ENCODE measurements at places on chromosomes 4 and X.

DNA sequence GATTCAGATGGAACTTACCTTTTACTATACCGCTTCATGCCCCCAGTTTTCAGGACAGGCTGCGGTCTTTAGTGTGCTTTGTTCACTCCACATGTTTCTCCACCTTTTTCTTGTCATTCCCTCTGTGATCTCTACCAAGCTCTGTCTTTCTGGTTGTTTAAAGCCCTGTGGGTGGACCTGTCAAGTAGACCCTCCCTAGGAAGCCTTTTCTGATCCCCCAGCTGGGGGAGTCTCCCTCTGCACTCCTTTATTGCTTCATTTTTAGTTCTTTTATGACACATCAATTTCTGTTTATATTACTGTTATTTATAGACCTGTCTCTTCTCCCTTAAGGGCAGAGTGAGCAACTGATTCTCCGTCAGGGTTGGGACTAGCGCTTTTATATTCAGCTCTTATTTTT is 150.2 kb downstream of the C4orf33 start:
- no peak for DNase-seq

DNA sequence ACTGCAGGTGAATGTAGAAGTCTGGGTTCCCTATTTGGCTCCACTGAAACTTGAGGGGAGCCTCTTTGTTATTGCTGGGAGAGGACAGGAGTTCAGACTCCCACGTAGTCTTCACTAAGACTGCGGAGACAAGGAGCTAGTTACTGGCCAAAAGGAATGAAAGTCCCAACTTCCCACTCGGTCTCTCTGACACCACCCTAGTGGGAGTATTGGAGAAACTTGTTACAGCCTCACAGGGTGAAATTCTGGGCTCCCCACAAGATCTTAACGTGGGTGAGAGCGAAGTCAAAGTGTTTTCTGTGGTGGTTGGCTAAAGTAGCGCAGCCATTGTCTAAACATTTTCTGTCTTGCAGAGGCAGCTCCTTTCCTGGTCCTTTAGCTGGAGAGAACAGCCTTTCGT is 13.5 kb downstream of the MYOZ2 start:
- no peak for DNase-seq

DNA sequence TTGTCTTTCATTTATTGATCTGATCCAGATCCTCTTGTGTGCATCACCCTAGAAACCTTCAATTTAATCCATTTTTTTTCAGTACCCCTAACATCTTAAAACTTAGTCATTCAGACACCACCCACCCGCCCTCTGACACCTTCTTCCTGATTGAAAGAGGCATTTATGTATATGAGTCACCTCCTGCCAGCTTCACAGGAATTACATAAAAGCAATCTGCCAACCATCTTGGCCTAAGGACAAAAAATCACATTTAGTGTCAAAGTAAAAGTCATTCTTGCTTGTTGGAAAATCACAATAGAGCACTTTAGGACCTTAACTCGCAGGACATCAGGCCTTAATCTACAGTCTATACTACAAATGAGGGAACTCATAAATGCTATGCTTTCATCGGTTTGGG is 52.1 kb downstream of the NDST3 start:
- DNase-seq, result peak; percentile 79

GRCh38 chrX:17206584-17206983 is 168.4 kb upstream of the NHS start:
- DNase-seq, result no peak

GRCh38 chr4:128427832-128428366 is 140.3 kb upstream of the PGRMC2 start:
- peak; percentile 47 for DNase-seq

GRCh38 chr4:20764366-20764992 is 64.2 kb downstream of the PACRGL start:
- no peak for DNase-seq

- no peak for DNase-seq
These were observed 205.7 kb upstream of the BCOR start for GRCh38 chrX:40303256-40304077.

DNA sequence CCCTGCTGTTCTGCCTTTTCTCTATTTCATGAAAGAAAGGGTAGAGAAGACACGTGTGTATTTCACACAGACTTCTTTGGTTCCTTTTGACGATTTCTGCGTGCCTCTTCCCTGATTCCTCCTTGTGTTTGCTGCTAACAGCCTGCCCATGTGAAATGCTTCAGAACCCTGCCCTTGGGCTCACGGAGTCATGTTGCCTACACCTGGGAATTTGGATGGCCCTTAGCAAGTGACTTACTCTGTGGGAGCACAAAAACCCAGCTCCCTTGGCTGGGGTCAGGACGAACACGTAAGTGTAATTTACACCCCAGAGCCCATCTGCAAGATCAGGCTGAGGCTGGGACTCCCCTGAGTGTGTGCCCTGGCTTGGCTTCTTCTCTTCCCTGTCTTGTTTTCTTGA is 220.3 kb upstream of the BCOR start:
- no peak for DNase-seq

GRCh38 chrX:47483306-47484268 is 565 bp upstream of the ZNF41 start:
- no peak for DNase-seq

DNA sequence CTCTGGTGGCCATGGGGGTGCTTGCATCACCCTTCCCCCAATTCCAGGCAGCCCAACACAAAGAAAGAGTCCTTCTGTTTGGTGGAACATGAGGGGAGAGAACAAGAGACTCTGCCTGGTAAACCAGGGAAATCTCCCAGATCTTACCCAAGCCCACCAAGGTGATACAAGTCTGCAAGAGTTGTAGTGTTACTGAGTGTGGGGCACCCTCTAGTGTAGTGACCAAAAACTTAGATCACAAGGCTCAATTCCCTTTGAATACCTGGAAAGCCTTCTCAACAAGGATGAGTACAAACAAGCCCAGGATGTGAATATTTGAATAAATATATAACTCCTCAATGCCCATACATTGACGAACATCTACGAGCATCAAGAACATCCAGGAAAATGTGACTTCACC is 64.7 kb downstream of the IL13RA2 start:
- DNase-seq, result no peak

- no peak for DNase-seq
These were observed 40.0 kb downstream of the VGLL1 start for GRCh38 chrX:136572030-136572429.

GRCh38 chrX:116841290-116841689 is 378.5 kb upstream of the CT83 start:
- no peak for DNase-seq

- no peak for DNase-seq
These were observed 23.1 kb upstream of the BMP2K start for GRCh38 chr4:78753091-78753490.

DNA sequence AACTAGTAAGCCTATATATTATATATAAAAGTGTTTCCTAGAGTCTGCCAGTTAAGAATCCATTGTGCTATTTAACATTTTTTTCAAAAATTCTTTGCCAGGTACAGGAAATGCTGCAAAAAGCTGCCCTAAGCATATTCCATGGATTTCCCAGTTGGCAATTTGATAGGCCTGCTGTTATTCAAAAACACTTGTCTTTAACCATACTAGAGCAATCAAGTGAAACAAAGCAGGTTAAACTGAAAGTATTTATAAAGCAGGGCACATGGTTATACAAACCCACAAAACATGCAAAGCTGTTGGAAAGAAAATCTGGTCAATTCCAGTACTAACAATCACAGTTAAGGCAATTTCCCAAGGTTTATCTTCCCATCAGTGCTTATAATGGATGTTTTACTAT is 159.9 kb downstream of the UNC5C start:
- DNase-seq, result no peak

GRCh38 chr4:84434344-84434743 is 64.7 kb downstream of the NKX6-1 start:
- no peak for DNase-seq

DNA sequence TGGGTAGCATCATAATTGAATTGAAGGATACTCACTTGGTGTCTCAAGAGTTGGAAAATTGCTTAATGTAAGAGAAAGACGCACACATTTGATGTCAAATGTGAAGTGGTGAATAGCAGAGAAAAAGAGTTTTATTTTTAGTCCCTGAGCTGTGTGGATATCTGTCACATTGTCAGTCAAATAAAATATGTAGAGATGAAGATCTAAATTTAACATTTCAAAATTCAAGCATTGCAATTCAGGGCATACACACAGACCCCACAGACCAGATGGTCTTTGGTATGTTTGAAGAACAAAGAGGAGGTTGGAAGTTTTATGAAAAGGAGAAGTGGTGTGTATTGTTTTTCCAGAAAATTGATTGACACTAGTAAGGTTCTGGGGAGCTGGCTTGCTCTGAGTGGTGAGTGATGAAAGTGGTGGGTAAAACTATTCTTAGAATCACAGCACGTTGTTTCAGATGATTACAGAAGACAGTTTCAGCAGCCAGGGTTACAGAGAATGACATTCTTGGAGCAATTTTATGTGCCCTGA is 44.9 kb upstream of the BBS12 start:
- no peak for DNase-seq

DNA sequence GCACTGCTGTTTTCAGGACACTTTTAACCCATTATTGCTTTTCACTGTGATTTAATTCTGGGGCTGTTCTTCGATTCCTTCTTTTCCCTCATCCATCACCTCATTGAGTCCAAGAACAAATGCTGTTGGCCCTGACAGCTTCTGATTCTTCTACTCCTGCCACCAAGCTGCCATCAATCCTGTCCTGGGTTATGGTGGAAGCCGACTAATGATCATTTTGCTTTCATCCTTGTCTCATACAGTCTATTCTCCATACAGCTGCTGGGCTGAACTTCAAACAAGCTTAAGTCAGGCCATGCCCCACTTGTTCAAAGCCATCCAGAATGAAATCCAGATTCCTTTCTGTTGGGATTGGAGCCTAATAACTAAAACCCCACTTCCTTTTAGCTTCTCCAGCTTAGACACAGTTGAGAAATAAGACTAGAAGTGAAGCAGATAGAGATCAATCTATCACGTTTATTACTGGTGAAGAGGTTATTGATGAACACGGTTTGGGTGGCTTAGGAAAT is 161.9 kb downstream of the STK32B start:
- DNase-seq, result no peak
